ENCODE measurements at places on chromosomes 1 and 21.

DNA sequence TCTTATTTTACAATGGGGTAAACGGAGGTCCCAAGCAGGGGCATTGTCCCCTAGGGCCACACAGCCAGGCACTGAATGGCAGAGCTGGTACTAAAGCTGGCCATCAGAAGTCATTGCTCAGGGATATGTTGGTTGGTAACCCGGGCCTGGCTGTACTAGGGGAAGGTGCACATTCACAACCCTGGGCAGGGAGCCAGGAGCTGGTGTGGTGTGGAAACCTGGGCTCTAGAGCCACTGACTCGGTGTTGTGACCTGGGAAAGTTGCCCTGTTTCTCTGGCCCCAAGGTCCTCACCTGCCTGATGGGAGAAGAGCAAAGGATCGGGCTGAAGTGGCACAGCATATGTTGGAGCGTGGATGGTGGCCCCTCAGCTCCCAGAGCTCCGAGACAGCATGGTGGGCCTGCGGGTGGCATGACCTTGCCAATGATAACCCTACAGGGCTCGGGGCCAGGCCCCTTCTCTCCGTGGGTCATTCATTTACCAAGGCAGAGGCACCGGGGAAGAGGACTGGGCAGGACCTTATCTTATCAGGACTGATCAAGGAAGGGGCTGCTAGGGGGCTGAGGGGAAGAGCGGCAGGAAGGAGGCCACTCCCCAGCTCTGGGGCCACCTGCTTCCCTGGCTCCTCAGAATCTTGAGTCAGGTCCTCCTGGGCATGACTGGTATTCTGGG is 274.1 kb downstream of the TRABD2B start:
- no peak for DNase-seq

DNA sequence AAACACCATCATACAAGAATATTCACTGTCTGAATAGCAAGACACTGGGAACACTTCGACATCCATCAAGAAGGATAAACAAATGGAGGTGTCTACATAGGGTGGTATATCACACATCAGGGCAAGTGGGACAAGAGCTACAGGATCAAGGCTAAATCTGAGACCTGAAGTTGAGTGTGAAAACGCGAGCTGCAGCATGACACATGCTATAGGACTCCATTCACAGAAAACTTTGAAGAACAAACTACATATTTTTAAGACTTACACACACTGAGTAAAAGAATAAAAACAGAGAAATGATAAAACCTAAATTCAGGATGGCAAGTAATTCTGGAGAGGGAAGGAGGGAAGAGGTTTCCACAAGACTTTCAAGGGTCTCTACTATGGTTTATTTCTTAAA is 2.1 kb downstream of the TTC39A start:
- no peak for DNase-seq

- no peak for DNase-seq
These were observed 22.8 kb downstream of the ECE1 start for GRCh38 chr1:21267191-21268077.

DNA sequence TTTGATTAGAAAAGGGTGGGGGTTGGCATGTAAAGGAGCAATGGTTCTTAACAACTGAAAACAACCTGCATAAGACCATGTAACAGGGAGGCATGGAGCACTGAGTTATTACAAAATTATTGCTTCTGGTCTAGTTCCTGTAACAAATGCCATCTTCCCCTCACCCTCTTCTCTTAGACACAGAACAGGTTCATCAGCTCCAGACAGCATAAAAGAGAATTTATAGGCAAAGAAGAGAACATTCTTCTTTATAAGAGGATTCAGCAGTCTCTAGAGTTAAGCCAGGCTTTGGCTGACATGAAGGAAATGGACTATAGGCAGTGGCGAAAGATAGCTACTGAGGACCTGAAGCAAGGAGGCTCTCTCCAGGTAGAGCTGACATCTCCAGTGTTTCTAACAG is 38.9 kb downstream of the RGSL1 start:
- no peak for DNase-seq

DNA sequence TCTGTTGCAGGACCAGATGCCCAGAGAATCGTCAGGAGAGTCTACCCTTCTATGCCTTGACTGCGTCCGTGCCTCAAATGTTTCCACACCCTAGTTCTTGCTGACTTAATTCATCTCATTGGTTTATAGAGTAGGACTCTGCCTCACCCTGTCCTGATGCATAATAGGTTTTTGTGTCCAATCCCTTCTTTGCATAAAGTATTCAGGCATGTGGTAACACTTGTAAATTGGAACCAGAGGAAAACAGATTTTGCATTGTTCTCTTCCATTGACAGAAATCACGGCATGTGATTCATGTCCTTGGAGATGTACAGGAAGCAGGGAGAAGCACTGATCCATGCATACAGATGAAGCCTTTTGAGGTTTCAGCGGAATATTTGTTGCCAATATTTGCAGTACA is 29.5 kb downstream of the PLPPR5 start:
- no peak for DNase-seq

- no peak for DNase-seq
These were observed 5.1 kb downstream of the TMEM51 start for GRCh38 chr1:15158506-15159165.

DNA sequence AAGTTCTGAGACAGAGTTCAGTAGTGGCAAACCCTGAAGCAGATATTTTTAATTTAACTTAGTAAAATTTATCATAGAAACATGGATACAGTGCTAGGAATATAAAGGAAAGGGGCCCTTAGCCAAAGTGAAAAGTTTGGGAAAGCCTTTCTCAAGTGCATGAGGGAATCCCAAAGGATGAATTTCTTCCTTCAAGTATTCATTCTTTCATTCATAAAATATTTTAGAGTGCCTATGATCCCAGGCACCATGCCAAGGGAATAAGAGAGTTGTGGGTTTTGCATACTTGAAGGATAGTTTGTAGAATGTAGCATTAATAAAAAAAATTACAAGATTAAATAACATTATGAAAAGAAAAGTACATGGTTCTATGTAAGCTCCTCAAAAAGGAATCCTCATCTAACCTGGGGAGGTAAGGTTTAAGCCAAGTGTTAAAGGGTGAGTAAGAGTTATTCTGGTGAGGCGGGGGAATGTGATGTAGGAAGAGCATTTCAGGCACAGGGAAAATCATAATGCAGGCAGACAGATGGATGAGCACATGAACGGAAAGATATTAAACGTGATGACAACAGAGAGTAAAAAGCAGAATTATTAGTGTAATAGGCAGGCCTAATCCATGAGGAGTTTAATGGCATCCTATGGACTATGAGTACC is 40.4 kb upstream of the NTNG1 start:
- no peak for DNase-seq

GRCh38 chr21:34510148-34511142 is 1.6 kb downstream of the KCNE1 start:
- DNase-seq = peak; percentile 84

- no peak for DNase-seq
These were observed 49.4 kb upstream of the A3GALT2 start for GRCh38 chr1:33370301-33370700.

DNA sequence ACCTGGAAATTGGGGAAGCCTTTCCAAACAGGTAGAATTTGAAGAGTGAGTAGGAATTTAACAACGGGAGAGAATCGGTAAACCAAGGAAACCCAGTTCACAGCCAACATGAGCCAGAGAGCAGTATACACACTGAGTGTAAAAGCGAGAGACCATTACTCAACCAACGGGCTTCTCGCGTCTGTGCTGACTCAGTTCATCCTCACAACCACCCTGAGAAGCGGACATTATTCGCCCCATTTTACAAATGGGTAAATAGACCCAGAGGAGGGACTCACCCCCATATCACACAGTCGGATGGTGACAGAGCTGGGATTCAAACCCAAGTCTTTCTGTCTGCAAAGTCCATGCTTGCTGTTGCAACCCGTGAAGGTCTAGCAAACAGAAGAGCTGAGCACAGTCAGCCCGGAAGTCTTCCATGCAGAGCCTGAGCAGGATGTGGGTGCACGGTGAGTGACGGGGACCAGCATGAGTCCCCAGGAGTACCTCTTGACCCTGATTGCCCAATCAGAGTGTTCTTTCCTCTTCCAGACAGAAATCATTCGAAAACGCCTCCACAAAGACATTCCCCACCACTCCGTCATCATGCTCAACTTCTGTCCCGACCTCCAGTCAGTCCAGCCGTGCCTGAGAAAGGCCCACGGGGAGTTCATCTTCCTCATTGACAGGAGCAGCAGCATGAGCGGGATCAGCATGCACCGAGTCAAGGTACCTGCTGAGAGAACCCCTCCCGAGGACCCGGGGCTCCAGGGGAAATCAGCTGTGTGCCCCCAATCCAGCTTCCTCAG is 32.3 kb downstream of the VWA5B1 start:
- peak; percentile 37 for DNase-seq

- no peak for DNase-seq
These were observed 73.6 kb downstream of the TPR start for GRCh38 chr1:186301448-186301847.

GRCh38 chr1:17929224-17929623 is 174.1 kb downstream of the ACTL8 start:
- DNase-seq = no peak

GRCh38 chr1:58664881-58665280 is 35.0 kb downstream of the MYSM1 start:
- no peak for DNase-seq

DNA sequence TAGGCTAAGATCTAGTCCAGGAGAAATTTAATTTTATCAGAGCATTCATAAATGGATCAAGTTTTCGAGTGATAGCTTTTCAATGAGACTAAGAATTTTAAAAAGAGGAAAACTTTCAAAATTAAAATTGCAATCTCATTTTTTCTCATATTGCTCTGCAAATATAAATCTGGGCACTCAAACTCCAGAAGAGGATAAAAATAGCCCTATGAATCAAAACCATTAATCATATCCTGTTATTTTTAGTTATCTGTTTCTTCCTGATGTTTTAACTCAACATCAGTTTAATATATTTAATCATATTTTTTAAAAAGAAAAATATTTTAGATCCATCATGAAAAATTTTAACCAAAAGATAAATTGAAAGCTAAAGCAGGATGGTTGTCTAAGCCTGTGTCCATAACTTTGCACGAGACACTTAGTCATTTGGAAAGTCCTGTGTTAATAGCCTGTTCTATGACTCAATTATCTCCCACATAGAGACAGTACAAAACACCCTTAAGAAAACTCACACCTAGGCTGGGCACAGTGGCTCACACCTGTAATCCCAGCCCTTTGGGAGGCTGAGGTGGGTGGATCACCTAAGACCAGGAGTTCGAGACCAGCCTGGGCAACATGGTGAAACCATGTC is 17.1 kb upstream of the PRRC2C start:
- DNase-seq = no peak

DNA sequence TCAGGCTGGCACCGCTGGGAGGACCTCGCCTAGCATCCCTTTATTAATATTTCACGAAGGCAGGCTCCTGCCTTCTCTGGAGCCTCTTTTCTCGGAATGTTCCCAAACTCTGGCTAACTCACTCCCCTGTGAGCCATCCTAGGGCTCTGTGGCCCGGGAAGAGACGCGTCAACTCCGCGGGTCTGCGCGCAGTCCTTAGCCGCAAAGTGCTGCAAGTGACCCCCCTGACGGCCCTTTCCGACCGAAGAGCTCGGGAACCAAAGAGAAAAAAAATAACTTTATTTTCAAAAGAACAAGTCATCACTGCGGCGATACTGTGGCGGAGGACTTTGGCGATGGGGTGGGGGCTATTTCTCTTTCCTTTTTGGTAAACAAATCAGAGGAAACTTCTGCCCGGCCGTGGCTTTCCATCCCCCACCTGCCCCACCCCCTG is 14.6 kb downstream of the NR5A2 start:
- no peak for DNase-seq

DNA sequence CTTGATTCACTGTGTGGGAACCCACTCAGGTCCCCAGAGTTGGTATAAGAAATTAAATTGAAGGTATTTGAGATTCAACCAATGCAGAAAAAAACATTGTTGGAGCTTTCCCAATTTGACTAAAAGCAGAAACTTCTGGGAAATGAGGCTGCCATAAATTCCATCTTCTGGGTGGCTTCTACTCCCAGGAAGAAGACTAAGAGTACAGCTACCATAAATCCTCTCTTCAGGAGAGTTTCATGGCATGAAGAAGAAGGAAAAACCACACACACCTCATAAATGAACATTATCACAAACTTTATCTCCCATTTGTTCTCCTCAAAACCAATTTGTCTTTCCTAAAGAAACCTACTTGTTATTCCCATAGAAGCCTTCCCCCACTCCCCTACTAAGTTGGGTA is 283.9 kb downstream of the DPYD start:
- no peak for DNase-seq

DNA sequence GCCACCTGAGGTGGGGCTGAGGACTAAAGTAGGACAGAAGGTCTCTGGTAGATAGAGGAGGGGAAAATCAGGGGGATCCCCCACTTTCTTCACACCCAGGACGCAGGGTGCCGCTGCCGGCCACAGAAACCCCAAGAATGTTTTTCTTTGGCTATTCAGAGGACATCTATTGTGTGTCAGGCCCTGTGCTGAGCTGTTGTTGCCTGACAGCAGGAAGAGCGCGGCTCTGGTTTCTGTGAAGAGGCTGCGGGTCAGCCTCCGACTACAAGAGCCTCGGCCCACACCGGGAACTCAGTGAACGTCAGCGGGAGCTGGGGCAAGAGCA is 407 bp upstream of the PIGV start:
- peak; percentile 82 for DNase-seq

DNA sequence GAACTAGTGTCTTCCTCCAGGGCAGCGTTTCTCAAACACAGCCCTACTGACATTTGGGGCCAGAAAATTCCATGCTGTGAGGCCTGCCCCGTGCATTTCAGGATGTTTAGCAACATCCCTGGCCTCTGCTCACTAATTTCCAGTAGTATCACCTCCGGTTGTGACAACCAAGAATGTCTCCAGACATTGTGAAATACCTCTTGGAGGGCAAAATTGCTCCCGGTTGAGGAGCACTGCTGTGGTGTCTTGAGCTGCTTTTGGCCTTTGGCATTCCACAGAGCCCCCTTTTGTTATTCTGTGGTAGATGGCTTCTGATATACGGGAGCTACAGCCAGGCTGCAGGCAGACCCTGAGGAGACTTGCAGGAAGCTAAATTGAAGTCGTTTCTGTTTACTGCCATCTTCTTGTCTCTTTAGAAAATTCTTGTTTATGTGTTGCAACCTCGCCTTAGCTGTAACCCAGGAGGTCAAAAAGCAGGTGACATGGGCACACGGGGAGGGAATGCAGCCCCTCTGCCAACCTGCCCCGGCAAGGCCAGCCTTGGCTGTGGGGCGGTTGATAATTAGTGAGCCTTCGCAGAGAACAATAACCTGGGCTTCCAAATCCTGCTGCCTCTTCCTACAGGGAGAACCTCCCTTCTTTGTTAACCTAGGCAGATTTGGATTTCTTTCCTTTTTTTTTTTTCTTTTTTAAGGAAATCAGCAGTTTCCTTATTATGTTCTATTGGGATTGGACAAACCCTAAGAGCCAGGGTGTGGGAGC is 74.7 kb upstream of the AKT3 start:
- no peak for DNase-seq

GRCh38 chr1:216778737-216779136 is 55.5 kb upstream of the ESRRG start:
- no peak for DNase-seq
